ENCODE measurements at places on chromosomes 2 and 18.

DNA sequence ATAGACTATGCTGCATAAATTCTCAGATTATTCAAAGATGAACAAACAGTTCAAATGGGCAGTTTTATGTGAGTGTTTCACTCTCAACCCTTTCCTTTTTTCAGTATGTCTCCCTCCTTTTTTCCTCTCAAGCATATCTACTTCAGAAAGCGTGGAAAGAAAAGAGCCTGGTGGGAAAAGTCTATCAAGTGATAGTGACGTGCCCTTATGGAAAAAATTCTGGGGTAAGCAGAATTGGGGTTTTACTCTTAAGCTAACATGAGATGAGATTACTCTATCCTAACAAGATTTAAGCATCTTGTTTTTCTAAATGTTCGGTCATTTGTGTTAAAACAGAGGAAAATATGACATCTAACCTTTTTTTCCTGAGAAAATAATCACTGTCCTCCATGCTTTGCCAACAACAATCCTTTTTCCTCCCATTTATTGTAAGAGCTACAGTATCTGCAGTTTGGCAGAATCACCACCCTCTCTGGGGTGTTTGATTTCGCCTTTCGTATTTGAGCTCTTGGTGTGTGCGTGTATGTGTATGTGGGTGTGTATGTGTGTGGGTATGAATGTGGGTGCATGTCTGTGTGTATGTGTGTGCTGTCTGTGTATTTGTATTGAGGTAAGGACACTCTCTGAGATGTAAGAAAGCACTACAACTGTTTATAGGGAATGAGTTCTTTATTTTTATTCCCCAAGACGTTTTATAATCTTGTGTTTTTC lies 143.9 kb upstream of the L3MBTL4 start:
- DNase-seq, result no peak

DNA sequence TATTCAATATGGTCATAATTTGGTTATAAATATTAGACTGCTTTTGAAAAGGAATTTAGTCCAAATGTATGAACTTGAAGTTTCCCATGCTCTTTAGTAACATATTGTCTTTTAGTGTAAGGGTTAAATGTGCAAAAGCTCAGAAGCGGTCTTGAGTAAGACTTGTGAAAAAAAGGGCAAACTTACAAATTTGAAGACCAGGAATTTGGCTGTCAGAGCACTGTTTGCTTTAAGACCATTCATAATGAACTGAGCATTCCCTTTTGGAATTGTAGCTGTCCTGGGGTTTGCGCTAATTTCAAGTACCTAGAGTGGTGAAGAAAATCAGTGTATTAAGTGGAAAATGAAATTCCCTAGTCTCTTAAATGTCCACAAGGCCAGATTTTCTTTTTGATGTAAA lies 6.9 kb upstream of the ZEB2 start:
- DNase-seq, result no peak

- peak; percentile 3 for DNase-seq
These were observed 41.9 kb upstream of the SCN9A start for GRCh38 chr2:166417669-166418068.

- DNase-seq, result no peak
These were observed 96.0 kb downstream of the HNMT start for GRCh38 chr2:138060301-138060635.

DNA sequence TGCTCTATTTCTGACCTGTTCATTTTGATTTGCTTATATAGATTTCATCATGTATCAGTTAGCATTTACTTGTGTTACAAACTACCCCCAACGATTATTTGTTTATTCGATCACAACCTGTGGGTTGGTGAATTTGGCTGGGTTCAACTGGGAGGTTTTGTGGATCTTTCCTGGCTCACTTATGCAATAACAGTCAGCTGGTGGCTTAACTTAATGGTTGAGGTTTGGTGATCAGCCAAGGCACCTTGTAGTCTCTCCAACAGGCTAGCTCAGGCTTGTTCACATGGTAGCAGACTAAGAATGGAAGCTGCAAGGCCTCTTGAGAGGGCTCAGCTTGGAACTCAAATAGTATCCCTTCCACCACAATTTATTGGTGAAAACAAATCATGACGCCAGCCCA lies 5.4 kb upstream of the PUM2 start:
- no peak for DNase-seq

DNA sequence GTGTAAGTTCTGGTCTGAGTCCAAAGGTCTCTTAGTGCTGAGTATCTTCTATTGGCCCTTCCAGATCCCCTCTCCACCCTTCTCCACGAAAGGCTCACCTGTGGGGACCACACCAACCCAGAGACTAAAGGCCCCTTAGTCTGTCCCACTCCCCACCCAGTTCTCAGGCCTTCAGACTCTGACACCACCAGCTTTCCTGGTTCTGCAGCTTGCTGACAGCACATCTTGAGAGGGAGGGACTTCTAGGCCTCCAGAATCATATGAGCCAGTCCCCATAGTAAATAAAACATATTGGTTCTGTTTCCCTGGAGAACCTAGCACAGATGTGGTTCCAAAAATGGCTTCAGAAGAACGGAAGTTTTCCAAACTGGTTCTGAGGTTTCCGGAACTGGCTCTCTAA lies 38.5 kb upstream of the KLF11 start:
- no peak for DNase-seq

- no peak for DNase-seq
These were observed 106.4 kb upstream of the RBBP8 start for GRCh38 chr18:22826726-22827125.

DNA sequence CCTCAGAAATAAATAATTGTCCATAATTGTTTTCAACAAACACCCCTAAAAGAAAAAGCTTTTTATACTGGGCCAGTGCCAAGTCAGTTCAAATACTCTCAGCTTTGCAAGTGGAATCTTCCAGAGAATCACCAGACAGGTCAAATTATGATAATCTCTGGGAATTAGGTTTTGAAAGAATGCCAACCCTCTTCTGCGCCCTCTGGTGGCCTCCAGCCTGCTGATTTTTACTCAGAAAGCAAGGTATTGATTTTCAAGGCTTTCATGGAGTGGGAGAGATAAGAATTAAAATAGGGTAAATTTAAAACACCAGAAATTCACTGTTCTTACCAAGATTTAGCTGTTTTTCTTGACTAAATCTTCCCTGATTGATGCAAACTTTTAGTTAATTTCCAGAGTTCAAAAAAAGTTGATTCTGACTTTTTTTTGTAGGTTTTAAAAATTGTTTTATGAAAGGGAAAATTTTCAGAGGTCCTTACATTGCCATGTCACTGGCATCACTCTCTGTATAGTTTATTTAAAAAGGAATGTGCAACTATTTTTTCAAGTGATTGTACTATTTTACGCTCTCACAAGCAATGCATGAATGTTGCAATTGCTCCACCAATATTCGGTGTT lies 282.9 kb upstream of the TNP1 start:
- DNase-seq, result no peak

DNA sequence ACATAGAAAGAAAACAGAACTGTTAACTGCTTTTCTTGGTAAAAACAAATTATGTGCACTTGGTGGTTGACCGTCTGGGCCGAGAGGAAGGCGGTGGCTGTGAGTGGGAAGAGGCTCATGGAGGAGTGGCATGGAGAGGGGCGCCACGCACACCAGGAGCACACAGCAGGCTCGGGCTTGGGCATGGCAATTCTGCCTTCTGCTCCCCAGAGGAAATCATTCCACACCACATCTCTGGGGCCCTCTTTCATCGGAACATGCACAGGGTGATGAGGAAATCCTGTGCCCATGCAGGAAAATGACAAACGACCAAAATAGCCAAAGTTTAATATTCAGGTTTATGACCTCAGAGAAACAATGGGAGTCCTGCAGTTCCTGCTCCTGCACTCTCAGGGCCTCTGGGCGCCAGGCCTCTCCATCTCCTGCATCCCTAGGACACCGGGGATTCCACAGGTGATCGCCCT lies 26.4 kb downstream of the WDFY1 start:
- DNase-seq, result no peak

- peak; percentile 89 for DNase-seq
These were observed 2.2 kb upstream of the ERMN start for GRCh38 chr2:157327621-157328500.

- no peak for DNase-seq
These were observed 70.2 kb downstream of the AGAP1 start for GRCh38 chr2:235564066-235564465.

DNA sequence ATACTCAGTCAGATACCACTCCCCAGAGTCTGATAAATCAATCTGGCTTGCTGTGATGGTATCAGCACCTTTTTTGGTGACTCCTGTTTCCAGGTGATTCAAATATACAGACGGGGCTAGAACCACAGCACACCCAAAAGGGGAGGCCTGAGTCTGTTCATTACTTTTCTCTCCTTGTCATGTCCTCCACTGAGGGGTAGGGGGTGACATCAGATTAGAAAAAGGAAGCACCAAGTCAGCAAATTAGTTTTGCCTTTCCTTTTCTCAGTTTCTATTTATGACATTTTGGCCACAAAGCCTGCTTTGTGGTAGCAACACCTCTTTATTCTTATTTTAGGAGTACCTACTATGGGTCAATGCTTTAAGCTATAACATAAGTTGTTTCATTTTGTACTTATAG lies 127.4 kb downstream of the CCDC102B start:
- no peak for DNase-seq

- no peak for DNase-seq
These were observed 73.0 kb upstream of the RAB12 start for GRCh38 chr18:8536231-8536630.

- no peak for DNase-seq
These were observed 112.1 kb downstream of the FTCDNL1 start for GRCh38 chr2:199738727-199739412.

Measured in putamen (tissue), 1 donor.